ENCODE measurements at places on chromosomes 6 and 20.

DNA sequence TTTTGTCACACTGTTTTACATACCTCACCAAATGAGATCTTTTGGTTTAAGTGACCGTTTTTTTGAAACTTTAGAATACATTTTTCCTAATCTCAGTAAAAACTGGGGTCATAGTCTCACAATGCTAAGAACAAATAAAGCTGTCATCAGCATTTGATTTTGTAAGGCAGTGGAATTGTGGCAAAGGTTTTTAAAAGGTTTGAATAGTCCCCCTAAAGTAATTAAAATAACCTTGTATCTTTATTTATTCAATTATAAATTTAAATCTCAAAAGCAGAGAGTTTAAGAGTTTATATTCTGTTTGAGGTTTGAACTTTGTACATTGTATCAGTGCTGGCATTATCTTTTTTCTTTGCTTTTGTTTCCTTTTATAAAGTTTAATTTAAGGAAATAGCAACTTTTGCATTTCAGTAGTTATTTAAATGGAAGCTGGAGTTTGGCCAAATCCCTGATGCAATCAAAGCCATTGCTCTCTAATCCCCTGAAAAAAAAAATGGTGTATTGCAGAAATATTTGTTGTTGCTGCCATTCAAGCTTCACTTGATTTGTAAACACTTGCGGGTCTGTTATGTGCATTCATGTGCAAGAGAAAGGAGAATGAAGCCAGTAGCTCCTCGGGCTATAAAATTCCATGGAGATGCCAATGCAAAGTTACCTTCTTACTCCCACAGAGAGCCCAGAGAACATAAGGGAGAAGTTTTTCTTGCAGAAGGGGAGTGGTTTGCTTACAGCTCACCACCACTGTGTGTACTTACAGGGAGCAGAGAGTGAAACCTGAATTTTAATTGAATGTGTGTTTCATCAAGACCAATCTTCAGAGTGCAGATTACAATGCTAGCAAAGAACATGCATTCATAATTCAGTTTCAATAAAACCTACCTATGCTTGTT lies 391.8 kb downstream of the ARHGAP18 start:
- DNase-seq, result no peak

GRCh38 chr20:59414936-59415623 lies 114.7 kb downstream of the EDN3 start:
- DNase-seq, result no peak

DNA sequence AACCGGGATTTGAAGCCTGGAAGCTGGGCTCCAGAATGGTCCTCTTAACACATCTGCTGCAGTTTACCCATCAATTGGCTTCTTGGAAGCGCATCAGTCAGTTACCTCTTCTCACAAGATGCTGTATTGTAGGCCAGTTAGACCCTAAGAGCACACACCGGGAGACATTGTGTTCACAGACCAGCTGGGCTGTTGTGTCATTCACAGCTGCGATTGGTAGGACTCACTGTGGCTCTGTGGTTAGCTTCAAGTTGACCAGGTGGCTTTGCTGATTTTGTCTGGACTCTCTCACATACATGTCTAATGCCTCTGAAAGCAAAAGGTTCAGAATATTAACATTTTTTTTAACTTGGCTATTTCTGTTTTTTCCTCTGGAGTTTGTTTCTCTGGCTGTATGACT lies 64.8 kb downstream of the SNX9 start:
- DNase-seq, result no peak

- no peak for DNase-seq
Observed at GRCh38 chr20:4656491-4656890, 65.2 kb upstream of the PRND start.

GRCh38 chr6:133047065-133047665 lies 194.0 kb upstream of the EYA4 start:
- no peak for DNase-seq

GRCh38 chr6:20826378-20826777 lies 292.1 kb downstream of the CDKAL1 start:
- DNase-seq, result no peak

- DNase-seq, result no peak
Observed at GRCh38 chr6:99592900-99593299, 13.7 kb upstream of the PRDM13 start.

DNA sequence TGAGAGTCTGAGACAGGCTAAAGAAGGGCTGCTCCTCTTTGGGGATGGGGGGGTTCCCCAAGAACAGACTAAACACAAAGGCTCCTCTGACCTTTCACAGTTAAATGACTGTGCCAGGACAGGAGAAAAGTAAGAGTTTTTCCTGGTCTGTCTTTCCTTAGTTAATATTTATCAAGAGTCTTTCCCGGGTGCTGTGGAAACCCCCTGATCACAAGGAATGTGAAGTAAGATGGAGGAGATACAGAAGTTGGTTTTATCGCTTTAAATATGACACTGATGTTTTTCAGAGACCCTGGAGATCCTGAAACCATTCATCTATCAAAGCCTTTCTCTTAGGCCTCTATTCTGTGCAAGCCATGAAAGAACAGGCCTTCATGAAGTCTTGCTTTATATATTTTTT lies 105.8 kb downstream of the RNF144B start:
- DNase-seq, result no peak

DNA sequence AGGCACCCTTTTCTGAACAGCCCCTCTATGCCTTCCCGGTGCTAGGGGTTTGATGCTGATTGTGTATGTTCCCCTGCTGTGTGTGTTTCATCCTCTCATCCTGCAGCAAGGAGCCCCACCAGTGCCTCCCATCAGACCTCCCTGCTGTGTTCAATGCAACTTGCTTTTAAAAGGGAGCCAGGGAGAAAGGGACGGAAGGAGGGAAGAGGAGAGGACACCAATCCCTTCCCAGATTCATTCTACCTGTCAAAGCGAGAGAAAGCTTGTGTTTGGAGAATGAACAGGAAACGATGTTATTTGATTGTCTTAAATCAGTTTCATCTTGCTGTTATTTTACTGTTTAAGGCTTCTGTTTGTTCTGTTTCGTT lies 259.2 kb downstream of the ADGB start:
- DNase-seq, result no peak

DNA sequence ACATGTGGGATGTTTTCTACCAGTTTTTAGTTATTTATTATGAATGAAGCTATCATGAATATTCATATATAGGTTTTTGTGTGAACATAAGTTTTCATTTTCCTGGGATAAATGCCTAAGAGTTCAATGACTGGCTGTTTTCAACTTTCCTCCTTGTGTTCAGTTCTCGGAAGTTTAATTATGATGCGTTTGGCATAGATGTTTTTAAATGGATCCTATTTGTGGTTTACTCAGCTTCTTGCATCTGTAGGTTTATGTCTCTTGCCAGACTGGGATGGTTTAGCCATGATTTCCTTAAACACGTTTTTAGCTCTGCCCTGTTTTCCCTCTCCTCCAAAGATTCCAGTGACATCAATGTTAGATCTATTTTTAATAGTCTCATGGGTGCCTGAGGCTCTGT lies 411.1 kb upstream of the CDH4 start:
- no peak for DNase-seq

DNA sequence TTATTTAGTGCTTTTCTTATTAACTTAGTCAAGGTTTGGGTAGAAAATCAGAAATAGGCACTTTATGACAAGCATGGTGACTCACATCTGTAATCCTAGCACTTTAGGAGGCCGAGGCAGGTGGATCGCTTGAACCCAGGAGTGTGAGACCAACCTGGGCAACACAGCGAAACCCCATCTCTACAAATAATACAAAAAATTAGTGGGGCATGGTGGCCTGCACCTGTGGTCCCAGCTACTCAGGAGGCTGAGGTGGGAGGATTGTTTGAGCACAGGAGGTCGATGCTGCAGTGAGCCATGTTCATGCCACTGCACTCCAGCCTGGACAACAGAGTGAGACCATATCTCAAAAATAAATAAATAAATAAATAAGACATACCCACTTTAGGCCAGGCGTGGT lies 51.3 kb upstream of the THEMIS start:
- DNase-seq, result no peak

DNA sequence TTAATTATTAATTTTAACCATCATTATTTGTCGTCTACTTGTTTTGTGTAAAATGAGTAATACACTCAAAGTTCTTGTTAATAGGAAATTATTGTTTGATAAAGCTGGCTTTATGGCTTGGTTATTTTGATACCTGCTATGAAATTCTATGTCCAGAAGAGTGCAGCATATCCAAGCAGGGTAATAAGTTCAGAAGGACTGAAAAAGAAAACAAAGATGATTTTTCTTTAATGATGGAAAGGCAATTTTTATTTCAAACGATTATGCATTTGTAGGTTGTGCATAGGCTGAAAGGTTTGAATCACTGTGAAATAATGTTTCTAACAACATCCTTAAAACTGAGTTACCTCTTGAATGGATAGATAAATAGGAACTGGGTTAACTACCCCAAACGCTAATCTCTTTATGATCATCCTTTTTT lies 1.4 kb upstream of the MAN1A1 start:
- no peak for DNase-seq

DNA sequence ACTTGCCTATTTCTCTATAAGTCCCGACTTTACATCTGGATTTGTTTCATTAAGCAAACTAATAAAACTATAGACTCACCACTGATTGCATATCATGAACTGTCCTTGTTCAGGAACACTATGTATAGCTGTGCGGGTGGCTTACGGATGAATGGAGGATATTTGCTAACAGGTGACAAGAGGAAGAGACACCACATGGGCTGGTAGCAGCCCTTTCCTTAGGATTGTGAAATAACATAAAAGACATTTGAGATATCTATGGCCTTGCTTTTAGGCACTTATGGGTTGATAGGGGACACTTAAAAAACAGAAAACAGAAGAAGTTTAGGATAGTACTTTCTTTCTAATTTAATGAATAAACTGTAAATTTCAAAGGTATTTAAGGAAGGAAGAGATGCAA lies 5.0 kb upstream of the CAP2 start:
- DNase-seq, result no peak

DNA sequence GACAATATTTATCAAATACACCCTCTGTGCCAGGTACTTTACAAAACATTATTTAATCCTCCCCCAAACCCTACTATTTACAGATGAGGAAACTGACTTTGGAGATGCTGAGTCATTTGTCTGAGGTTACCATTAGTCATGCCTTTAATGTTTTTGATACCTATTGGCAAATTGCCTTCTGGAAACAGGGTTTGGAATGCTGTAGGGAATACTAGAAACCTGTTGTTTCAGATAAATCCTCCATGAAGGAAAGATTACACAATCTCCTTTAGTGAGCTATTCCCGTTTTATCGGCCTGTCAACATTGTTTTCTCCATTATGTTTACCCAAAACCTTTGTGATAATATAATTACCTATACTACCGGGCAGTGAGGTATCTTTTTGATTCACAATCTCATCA lies 93.6 kb upstream of the ADGRF1 start:
- no peak for DNase-seq

GRCh38 chr20:58909585-58909984 lies 57.1 kb downstream of the GNAS start:
- no peak for DNase-seq

- DNase-seq, result peak; percentile 45
Observed at GRCh38 chr6:148835920-148836441, 89.2 kb downstream of the UST start.

DNA sequence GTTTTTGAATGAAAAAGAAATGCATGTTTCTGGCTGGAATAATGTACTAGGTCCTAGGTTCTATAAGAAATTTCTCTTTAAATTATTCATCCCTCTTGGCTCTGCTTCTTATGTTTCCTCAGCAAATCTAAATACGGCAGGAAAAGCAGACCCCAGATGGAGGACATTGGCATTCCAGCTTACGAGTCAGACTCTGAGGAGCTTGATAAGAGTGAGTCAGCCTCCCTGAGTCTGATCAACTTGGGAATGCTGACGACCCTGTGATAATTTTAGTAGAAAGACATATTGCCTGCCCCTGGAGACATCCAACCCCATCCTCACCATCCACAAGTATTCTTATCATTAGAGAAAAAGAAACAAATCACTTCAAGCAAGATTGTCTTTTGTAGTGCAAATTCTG lies 509.7 kb upstream of the MARCKS start:
- DNase-seq, result no peak

DNA sequence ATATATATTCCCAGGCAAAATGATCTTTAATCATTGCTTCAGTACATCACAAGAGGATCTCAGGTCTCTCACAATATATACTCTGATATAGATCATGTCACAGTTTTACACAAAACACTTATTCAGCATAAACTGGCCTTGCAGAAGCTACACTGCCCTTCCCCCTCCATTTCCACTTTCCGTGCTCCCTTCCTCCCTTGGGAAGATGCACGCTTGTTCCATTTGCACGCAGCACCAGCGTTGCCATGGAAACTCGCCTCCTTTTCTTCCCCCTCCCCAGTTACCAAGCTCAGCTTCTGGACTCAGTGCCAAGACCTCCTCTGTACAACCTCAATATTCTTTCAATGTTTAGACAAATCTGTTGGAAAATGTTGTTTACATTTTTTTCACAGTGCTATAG lies 154.6 kb downstream of the RFPL4B start:
- no peak for DNase-seq

DNA sequence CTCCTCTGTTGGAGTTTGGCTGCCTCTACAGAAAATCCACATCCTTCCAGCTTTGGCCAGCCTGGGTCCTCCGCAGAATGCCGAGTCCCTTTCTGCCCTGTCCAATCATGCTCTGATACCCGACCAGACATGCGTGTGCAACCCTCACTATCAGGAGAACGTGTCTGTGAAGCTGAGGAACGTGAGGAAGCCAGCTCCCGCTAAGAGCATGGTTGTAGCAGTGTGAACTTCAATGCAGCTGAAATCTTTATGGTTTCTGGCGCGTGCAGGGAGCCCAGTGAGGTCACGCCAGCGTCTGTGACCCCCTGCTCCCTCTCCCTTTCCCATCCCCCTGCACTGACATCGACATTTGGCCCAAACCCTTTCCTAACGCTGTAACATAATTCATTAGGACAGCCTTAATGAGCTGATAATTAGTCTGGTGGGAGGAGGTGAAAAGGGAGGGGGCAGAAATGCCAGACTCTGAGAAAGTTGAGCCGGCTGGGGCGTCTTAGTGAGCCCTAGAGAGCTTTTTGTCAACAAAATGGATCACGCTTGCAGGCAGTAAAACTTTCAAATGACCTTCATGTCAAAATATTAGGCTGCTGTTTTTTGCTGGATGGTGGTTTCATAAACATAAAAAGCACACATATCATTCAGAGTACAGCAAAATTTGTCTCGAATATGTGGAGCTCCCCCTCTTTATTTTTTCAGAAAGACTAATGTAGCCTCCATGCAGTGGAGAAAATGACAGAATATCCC lies 423.3 kb downstream of the QKI start:
- no peak for DNase-seq
